ENCODE measurements at places on chromosomes 7 and 10.

- DNase-seq, result no peak
These were observed 621.4 kb downstream of the POM121L12 start for GRCh38 chr7:53656881-53657280.

DNA sequence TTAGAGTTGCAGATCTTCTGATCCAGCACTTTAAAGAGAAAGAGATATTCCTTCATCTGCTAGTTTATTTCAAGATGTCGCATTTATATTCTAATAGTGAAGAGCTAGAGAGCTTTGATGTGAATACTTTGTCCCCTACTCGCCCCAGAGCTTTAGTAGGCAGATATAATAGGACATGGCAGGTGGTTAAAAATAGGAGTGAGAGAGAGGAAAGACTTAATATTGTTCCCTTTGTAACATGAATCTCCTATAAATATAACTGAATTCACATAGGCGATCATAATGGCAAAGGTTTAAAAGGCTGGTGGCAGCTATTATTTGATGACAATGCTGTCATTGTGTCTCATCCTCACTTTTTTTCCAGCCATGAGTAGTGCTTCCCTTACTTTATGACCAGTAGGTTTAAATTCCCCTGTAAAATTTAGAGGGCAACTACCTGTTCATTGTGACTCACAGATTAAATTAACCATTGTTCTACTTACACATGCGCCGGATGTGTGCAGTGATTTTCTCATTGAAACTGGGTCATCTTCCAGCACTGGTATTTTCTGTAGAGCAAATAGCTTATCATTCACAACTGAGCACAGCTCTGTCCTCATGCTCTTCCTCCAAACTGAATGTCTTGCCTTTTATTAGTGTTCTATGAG is 906.7 kb upstream of the CELF2 start:
- no peak for DNase-seq

GRCh38 chr7:151905353-151905752 is 28.4 kb upstream of the PRKAG2 start:
- DNase-seq, result no peak

GRCh38 chr7:122339145-122339904 is 34.8 kb upstream of the FEZF1 start:
- DNase-seq, result no peak

GRCh38 chr10:21032587-21033319 is 135.6 kb upstream of the NEBL start:
- no peak for DNase-seq

GRCh38 chr10:7389346-7389745 is 21.5 kb downstream of the SFMBT2 start:
- DNase-seq, result no peak

DNA sequence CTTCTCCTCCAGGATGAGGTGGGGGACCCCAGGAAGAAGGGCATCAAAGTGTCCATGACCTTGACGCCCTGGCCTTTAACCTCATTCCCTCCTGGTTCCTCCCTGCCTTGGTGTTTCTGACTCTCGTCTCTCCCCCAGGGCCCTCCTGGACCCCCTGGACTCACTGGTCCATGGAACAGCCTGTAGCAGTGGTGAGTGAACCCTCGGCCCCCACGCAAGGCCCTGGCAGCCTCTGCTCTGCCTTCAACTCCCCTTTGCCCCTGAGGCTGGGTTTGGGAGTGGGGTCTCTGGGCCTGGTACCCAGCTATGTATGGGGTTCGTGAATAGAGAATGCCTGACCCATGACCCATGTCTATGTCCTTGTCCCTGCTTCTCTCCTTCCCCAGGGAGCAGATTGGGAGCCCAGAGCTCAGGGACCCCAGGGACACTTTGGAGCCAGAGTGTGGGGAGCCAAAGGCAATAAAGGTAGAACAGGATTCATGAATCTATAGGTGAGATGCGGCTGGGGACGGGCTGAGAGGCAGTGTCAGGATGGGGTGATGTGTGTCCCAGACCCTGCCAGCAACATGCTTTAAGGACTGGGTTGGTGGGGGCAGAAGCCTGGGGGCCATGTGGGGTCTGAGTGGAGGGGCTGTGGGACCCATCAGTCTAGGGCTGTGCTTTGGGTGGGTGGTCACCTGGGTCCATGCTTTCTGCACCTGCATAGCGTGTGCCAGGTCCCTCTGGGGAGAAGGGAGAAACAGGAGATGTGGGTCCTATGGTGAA is 18.4 kb upstream of the VOPP1 start:
- DNase-seq, result no peak

- no peak for DNase-seq
These were observed 450.9 kb upstream of the MKI67 start for GRCh38 chr10:128576943-128577670.

DNA sequence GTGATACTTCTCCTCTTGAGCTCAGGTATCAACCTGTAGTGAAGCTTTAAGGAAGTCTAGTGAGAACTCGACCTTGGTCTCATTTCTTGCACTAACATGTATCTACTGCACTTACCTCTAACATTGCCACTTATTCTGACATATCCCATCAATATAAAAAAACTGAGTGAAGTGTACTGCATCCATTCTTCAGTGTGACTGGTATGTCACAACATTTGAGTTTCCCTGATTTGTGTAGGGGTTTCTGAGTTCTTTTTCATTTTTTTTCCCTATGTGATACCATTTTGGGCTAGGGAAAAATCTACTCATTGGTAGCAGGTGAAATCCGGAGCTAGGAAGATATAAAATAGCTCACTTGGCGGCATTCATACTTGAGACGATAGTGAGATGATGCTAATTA is 274.3 kb downstream of the PRKG1 start:
- no peak for DNase-seq

DNA sequence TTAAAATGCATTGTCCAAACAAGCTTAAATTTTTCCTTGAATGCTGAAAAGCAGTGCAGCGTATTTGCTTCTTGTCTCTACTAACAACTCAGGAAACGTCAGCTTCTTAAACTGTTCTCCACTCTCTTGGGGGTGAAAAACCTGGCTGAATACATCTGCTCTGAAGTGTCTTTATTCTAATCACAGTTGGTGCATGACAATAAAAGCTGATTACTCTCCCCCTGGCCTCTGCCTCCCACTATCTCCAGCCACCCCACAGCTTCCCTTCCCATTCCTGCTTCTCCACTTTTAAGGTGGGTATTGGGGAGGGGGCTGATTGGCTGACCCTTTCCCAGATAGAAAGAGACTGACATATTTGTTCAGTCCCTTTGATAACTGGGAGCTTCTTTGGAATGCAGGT is 456.0 kb downstream of the SORCS1 start:
- no peak for DNase-seq

DNA sequence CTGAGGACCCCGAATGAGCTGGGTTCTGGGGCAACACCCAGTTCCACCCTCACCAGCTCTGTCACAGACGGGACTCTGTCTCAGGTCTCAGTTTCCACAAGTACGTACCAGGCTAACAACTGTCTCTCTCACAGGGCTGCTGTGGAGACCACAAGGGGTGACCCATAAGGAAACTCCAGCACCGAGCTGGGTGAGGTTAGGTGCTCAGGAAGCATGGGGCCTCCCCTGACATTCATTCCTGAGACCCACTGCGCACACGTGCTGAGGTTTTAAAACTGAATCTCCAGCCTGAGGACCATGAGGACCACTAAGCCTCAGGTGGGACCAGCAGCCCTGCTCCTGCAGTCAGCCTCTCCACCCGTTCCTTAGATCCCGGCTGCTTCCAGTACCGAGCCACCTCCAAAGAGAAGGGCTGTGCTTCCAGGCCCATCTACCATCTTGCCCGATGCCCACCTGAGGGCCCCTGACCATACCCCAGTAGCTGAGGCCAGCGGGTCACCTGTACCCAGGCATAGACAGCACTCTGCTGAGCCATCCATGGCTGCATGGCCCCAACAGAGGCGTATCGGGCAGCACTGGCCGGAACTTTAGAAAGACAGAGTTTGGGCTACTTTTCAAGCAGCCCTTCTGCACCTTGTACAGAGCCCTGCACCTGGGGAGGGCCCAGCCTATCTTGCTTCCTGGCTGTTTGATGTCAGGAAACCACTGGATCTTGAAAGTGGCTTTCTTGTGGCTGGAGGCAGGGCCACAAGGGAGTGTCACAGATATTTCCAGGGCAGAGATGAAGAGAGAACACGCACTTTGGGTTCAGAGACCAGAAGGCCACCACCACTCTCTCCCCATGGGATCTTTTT is 18.7 kb downstream of the HSPA12A start:
- DNase-seq, result no peak

DNA sequence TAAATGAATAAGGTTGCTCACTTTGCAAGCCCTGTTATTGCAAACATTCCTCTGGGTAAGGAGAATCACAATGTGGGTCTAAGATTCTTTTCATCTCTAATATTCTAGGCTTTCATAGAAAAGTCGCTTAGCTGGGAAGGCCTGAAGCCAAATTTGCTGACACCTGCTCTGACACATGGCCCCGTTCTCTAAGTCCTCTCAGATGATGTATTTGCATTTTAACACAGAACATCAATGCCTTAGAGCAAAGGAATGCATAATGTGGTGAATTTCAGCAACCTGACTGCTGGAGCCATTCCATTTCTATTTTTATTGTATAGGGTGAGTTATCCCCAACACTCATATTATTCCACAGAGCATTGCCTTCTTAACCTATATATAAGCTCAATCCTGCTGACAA is 682.1 kb upstream of the NRP1 start:
- DNase-seq, result no peak

DNA sequence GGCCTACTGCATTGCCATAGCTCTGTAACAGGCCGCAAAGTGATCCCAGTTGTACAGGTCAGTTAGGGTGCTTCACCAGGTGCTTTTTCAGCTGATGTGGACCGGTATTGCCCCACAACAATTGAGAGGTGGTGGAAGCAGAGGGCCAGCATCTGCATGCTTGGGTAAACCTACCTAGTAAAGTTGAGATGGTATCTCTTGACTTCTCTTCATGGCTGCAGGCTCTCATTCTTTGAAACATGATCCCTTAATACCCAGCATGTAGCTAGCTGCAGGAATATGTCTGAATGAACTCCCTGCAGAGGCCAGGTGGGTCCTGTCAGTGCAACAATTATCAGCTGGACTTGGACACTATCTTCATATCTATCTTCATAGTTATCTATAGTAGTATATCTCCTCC is 60.7 kb upstream of the CCDC6 start:
- DNase-seq, result no peak

Data from EH (cell line).